Right ventricle myocardium superior (tissue), 1 donor: ENCODE measurements at places on chromosomes 5 and 9. TPM values are rescaled to one million over a fixed set of nuclear protein-coding genes. Genes with fewer than 3 reads are reported as not detected.

- peak; percentile 50 for DNase-seq
Measured at GRCh38 chr9:36023260-36024048, 13.3 kb upstream of the RECK start.

DNA sequence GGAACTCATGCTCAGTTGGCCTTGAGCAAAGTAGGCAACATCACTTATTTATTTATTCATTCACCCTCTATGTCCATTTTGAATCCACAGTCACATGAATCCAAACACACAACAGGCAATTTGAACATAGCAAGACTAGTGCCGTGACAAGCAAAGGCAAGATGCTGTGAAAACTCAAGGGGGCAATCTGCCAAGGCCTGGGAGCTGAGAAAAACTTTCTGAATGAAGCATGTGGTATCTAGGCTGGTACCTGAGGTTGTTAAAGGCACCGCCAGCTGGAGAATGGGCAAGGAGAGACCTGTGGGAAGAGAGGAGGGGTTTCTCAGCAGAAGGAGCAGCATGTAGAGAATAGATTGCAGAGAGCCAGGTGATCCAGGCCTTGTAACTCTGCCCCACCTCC is 98.3 kb upstream of the ATP10B start:
- no peak for DNase-seq

DNA sequence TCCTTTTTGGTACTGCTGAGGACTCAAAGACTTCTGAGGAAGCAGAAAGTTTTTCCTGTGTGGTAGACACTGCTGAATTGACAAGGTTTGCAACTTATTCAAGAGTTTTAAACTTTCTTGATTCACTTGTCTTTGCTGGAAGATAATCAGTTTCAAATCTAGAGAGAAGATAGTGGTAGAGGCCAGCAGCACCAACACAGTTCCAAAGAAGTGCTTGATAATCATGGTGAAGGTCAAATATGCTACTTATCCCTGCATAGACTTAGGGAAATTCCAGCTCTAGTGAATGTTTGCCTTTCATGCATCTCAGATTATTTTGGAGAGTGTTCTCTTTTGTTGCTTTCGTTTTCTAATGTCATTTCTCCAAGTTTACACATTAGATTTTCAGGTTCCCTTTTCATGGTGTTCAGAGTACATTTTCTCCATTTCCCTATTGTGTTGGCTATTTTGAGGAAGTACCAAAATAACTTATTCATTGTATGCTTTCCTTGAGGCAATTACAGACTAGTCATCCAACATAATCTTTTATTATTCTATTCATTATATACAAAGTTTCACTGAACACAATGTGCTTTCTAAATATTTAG is 550 bp downstream of the IFNE start:
- DNase-seq, result no peak

The UGT3A1 gene
- not detected for total RNA-seq

- DNase-seq, result no peak
Measured at GRCh38 chr5:113145757-113146387, 169.3 kb downstream of the DCP2 start.

DNA sequence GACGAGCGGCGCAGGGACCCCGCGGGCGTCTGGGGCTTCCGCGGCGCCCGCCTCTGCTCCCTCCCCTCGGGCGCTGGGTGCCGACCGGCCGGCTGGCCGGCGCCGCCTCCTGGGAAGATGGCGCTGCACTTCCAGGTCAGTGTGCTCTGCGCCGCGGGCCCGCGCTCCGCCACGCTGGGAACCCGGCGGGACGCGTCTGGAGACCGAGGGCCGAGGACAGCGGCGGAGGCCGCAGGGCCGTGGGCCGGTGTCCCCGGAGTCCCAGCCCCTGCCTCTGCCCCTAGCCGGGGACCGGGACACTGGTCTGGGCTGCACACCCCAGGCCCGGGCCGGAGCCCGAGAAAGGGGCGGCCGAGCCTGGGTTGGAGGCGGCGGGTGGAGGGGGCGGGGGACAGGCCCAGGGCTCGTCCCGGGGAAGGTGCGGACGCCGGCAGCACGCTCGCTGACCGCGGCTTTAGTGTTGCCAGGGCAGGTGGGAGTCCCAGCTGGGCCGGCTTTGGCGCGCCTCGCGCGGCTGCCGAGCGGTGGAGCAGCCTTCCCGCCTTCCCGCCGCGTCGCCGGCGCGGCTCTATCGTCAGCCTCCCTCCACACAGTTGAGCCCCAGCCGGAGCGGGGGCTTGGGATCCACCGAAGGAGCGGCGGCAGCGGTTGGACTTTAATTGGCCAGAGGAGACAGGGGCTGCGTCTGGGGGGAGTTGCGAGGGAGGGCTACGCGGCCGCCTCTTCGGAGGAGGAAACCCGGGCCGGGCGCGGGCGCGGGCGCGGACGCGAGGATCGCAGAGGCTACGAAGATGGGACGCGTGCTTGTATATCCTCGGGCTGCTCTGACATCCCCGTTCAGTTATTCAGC is at the start of gene RANBP17:
Gene RANBP17, plus strand, starts transcription at position 102 of the 850 bp plus-strand sequence.
- DNase-seq, result peak; percentile 43
